ENCODE measurements at places on chromosomes 6 and 20.

- no peak for DNase-seq
Measured at GRCh38 chr6:16999491-17000436, 102.1 kb upstream of the STMND1 start.

DNA sequence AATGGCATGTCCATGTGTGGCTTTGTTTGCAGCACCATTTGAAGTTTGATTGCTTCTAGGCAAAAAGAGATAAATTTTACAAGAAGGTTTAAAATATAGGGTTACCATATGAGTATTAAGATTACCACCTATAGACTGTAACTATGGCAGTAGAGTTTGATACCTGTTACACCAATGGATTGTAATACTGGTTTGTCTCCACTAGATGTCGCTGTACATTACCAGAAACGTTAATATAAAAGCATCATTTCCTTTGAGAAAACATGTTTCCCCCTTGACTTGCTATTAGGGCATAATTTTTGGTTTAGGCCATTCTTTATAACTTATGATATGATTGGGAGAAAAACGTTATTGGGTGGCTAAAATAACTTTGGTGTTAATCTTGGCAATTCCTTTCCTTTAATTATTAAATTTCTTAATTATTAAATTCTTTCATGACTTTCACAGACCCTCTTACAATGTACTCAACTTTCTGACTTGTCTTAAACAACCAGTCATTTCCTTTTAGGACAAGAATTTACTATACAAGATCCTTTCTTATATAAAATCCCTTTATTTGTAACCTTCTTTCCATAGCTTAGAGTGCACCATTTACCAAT, 42.8 kb downstream of the HLA-DPB1 start:
- DNase-seq = peak; percentile 34

DNA sequence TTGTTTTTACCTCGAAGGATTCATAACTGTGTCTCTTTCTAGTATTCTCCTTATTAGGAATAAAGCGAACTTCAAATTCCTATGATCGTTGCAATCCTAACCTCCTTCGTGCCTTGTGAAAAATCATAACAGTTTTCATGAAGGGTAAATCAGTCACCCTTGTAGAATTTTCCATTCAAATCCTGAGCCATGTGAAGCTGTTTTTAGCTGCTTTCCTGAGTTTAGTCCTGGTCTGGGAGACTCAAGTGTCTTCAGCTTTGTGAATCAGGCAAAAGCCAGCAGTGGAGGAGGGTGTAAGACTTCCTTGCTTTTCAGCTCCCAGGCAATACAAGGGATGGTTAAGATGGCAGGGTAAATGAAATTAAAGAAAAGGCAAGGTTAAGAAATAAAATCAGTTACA, 24.3 kb downstream of the GCNT2 start:
- no peak for DNase-seq

GRCh38 chr6:149362289-149362688, 37.8 kb upstream of the SUMO4 start:
- DNase-seq = no peak

- no peak for DNase-seq
Measured at GRCh38 chr20:17395729-17396128, 135.4 kb downstream of the BFSP1 start.

Data from HEK293T (cell line).